HepG2 (cell line): ENCODE measurements at places on chromosomes 1 and 21. TPM values are rescaled to one million over a fixed set of nuclear protein-coding genes. Genes with fewer than 3 reads are reported as not detected.

Gene KCNA2
- total RNA-seq, result not detected in 2 replicates

Gene INAVA
- total RNA-seq, result 11.7 and 13.5 TPM in 2 replicates

Gene TSPAN1
- 1.2 and 1.7 TPM in 2 replicates for total RNA-seq

Gene CHRM3
- total RNA-seq, result not detected in 2 replicates

Gene USH2A
- total RNA-seq, result 0.01 and 0.02 TPM in 2 replicates

Gene TEX38
- total RNA-seq, result not detected in 2 replicates

Gene CR1
- total RNA-seq, result not detected in 2 replicates

Gene S100A8
- not detected in 2 replicates for total RNA-seq
